ENCODE measurements at places on chromosomes 16 and 17.

DNA sequence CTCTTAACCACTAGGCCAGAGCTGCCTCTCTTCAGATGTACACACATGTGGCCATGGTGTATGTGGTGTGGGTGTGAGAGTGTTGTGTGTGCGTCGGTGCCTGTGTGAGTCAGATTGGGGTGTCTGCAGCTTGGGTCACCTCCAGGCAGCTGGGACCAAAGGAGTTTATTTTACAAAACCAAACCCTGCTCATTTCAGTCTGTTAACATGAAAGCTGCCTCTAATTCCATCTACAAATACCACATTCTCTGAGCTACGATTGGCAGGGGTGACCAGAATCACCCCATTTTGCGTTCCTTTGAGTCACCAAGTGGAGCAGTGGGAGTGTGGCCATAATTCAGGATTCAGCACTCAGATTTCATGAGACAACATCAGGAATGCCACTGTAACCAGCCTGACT lies 105.3 kb downstream of the IRX5 start:
- DNase-seq, result no peak

- no peak for DNase-seq
These were observed 91.7 kb upstream of the TOB1 start for GRCh38 chr17:50957600-50958575.

DNA sequence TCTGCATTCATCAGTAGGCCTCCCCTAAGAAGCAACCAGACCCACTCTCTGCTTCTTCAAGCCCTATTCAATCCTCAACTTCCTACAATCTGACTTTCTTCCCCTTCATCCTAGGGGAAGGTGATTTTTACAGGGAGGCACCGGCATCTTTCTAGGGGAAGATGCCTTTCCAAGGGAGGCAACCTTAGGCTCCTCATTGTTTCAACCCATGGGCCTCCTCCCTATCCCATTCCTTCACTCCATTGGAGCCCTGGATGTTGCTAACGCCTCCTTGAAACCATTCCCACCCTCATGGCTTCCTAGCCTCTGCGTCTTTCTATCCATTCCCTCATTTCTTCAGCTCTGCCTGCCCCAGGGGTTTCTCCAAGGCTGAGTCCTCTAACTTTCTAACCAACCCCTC lies 2.7 kb upstream of the CUEDC1 start:
- no peak for DNase-seq

- no peak for DNase-seq
These were observed 20.8 kb upstream of the CDC6 start for GRCh38 chr17:40266882-40267281.

DNA sequence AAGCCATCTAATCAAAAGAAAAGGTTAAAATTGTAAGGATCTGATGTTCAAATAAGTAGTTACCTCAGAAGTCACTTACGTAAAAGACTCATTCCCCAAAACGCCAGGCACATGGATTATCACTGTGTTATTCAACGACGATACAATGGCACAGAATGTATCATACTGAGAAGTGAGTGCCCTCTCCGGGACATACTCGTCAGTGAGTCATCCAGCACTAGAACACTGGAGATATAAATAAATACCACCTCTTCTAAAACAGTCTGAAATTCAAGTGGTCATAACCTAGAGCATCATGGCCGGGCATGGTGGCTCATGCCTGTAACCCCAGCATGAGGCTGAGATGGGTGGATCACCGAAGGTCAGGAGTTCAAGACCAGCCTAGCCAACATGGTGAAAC lies 24.9 kb downstream of the USP31 start:
- no peak for DNase-seq

GRCh38 chr17:63488851-63489250 lies 12.0 kb downstream of the ACE start:
- DNase-seq, result no peak

- DNase-seq, result no peak
These were observed 150.0 kb downstream of the C16orf78 start for GRCh38 chr16:49523435-49524159.

DNA sequence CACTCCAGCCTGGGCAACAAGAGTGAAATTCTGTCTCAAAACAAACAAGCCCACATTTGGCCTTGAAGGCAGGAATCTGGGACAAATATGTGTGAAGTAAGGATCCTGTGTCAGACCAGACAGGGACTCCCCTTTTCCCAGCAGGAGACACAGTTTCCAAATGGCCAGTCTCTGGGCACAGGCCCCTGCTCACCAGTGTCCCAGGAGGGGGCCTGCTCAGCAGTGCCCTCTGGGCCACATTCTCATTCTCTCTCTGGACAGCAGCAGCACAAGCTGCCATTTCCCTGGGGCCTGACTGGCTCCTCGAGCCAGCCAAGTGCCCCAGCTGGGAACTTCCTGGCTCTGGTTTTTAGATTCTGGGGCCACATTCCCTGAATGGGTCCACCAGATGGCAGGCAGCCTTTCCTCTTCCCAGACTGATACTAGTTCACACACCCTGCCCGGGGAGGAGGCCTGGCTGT lies 11.7 kb upstream of the MNT start:
- no peak for DNase-seq

- no peak for DNase-seq
These were observed 23.5 kb upstream of the SIAH1 start for GRCh38 chr16:48408688-48409087.

DNA sequence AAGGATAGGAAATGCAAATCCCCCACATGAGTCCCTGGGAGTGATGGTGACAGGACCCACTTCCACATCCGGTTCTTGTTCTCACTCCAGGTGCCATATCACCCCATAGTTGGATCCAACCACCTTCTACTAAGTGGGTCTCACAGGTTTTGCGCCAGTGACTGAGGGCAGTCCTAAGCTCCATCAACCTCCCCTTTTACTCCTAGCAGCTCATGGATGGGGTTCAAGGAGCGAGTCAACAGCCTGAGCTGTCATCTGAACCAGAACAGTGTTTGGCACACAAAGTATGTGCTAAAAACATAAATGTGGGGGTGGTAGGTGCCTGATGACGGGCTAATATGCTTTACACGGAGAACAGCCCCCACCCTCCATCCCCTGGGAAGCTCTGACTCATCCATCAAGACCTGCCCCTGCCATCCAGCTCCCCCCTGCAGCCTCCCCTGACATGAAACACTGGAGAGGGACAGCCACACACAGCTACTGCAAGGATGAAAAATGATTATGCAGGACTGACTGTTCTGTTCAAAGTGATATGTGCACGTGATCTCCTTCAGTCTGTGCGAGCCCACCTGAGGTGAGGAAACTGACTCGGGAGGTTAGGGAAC lies 143.2 kb upstream of the CDH5 start:
- no peak for DNase-seq

DNA sequence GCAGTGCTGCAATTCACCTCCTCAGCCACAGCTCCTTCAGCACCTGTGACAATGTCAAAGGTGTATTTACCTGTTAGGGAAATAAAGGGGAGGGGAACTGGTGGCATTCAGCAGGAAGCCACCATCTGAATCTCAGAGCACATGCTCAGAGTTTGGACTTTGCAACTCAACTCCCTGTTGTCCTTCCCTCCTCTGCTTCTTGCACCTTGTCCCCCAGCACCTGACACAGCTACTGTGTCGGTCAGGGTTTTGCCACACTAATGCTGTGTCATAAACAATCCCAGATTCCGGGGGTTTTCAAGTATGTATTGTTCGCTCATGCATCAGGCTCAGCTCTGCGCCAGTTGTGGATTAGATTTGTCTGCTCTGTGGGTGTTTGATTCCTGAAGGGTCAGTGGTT lies 43.7 kb downstream of the HSBP1 start:
- DNase-seq, result no peak

DNA sequence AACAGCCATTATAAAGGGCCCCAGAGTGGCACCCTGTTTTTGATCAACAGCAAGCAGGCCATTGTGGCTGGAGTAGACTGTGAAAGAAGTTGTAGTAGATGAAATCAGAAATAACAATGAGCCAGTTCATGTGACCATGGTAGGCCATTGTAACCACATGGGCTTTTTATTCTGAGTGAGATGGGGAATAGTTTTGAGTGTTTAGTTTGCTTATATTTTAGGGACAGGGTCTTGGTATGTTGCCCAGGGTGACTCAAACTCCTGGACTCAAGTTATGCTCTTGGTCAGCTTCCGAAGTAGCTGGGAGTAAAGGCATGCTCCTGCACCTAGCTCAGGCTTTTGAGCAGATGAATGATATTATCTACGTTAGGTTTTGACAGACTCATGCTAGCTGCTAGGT lies 12.0 kb downstream of the CBFB start:
- DNase-seq, result no peak

DNA sequence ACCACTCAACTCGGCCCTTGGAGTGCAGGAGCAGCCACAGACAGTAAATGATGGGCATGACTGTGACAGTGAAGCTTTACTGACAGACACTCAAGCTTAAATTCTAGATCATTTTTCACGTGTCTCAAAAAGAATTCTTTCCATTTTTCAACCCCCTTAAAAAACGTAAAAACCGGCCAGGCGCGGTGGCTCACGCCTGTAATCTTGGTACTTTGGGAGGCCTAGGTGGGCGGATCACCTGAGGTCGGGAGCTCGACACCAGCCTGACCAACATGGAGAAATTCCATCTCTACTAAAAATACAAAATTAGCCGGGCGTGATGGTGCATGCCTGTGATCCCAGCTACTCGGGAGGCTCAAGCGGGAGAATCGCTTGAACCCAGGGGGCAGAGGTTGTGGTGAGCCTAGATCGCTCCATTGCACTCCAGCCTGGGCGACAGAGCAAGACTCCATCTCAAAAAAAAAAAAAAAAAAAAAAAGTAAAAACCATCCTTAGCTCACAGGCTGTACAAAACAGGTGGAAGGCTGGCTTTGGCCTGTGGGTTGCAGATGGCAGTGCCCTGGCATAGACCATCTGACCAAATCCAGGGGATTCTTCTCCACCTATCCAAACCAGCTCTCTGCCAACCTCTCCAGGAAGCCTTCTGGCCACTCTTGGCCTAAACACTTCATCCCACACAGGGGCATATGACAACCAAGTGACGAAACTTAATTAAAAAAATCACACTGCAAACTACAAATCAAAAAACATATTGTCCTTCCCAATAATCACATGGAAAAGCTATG lies 18.3 kb downstream of the TBC1D16 start:
- no peak for DNase-seq

DNA sequence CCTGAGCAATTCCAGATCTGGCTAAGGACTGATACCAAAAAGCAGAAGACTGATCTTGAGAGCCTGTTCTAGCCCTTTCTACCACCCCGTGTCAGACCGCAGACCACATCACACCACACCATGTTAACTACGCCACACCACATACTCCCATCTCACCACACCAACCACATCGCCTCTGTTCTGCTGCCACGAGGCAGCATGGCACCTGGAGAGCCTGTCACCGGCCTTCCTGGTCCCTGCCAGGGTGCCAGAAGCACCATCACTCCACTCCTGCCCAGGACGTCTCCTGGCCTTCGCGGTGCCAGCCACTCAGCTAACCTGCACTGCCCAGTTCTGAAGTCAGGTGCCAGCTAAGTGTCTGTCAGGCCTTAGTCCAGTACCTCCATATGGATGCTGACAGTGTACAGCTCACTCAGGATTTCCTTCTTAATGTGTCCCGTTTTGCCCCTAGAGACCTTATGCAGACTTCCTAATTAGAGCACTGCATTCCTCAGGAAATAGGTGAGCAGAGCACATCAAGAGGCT lies 37.2 kb upstream of the BCAR1 start:
- peak; percentile 18 for DNase-seq

DNA sequence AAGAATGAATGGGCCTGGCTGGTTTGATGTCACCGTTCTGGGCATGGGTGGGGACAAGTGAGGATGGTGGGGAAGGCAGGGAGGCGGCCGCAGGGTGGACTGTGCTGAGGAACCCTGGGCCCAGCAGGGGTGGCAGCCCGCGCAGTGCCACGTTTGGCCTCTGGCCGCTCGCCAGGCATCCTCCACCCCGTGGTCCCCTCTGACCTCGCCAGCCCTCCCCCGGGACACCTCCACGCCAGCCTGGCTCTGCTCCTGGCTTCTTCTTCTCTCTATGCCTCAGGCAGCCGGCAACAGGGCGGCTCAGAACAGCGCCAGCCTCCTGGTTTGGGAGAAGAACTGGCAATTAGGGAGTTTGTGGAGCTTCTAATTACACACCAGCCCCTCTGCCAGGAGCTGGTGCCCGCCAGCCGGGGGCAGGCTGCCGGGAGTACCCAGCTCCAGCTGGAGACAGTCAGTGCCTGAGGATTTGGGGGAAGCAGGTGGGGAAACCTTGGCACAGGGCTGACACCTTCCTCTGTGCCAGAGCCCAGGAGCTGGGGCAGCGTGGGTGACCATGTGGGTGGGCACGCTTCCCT lies 6.5 kb upstream of the SERPINF1 start:
- DNase-seq, result no peak

- no peak for DNase-seq
These were observed 80.5 kb downstream of the MYH13 start for GRCh38 chr17:10292057-10292937.

- DNase-seq, result no peak
These were observed 24.7 kb downstream of the HS3ST2 start for GRCh38 chr16:22838681-22839080.

DNA sequence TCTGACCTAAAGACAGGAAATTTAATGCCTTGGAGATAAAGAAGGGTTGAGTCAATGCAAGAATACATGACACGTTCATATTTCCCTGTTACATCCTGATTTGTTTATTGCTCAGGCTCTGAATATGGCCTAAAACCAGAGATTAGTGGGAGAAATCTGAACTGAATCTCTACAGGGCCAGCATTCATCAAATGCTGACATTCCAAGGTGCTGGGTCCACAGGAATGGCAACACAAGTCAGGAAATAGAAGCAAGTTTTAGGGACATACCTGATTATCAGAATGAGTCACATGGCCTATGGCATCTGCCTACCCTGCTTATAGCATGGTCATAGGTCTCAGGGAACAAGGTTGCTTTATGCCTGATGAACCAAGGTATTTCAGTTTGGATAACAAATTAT lies 117.4 kb upstream of the CES5A start:
- no peak for DNase-seq

DNA sequence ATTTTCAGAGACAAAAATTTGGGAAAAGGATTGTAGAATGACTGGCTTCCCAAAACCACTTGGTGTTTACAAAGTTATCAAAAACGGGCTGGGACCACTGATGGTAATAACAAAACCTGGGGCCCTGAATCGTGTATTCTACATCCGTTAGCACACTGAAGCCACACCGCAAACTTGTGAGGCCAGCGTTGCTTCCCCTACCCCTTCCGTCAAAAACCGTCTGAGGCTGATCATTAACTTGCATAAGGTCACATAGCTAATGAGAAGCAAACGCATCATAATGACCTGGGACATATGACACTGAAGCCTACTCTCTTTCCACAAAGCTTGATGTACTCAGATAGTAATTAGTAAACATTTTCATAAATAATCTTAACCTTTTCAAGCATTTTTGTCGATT lies 704.3 kb downstream of the MAF start:
- no peak for DNase-seq

GRCh38 chr17:70254735-70255460 lies 85.6 kb downstream of the KCNJ2 start:
- no peak for DNase-seq

- no peak for DNase-seq
These were observed 27.4 kb downstream of the CEP95 start for GRCh38 chr17:64534187-64534586.
